ENCODE measurements at places on chromosomes 2 and 18. TPM values are rescaled to one million over a fixed set of nuclear protein-coding genes. Genes with fewer than 3 reads are reported as not detected.

Gene LRRTM1
- not detected for total RNA-seq

Gene TEKT4
- total RNA-seq: not detected

Gene PDE11A
- total RNA-seq: not detected

Gene MTCL1
- total RNA-seq: 0.40 TPM

Gene PLCD4
- 0.51 TPM for total RNA-seq

All from activated CD4-positive, alpha-beta memory T cell treated with anti-CD3 and anti-CD28 coated beads for 36 hours (primary cell).